Osteocyte (in vitro differentiated cells): ENCODE measurements at places on chromosomes 6 and 20. TPM values are rescaled to one million over a fixed set of nuclear protein-coding genes. Genes with fewer than 3 reads are reported as not detected.

SNX21 gene
- 24.4 and 25.6 TPM in 2 replicates for total RNA-seq

GRCh38 chr20:46013322-46013828 lies 4.7 kb downstream of the MMP9 start:
- H3K4me3 ChIP-seq: no peak overlapping the region
- no peaks in the 10 kb centered on the region for H3K36me3 ChIP-seq
- H3K27me3 ChIP-seq: peaks cover 44% of the 10 kb centered on the region

DNA sequence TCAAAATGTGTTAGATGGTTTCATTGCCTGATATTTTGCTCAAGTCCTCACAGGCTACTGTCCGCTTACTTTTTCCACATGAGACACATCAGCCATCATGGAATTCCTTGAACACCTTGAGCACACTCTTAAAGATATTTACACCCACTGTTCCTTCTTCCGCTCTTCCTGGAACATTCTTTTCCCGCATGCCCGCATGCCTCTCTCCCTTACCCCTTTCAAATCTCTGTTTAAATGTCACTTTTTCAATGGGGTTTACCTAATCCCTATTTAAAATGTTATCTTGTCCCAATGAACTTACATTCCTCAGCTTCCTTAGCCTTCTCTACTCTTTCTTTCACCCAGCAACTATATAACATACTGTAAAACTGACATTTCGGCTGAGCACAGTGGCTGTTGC lies 503.3 kb upstream of the PTCHD4 start:
- peaks cover 26% of the 10 kb centered on the region for H3K4me1 ChIP-seq
- H3K4me3 ChIP-seq: no peak overlapping the region
- peaks cover 4% of the 10 kb centered on the region for H3K36me3 ChIP-seq
- H3K27ac ChIP-seq: no peak overlapping the region
- DNase-seq: no peak
- H3K27me3 ChIP-seq: no peaks in the 10 kb centered on the region

- peaks cover 42% of the 10 kb centered on the region for H3K4me1 ChIP-seq
- no peaks in the 10 kb centered on the region for H3K27me3 ChIP-seq
- peak overlapping the region; percentile 98 for H3K27ac ChIP-seq
- DNase-seq: no peak
- H3K36me3 ChIP-seq: peaks cover 7% of the 10 kb centered on the region
Measured at GRCh38 chr6:140572129-140572528, 1197.7 kb upstream of the CITED2 start.

- H3K36me3 ChIP-seq: no peaks in the 10 kb centered on the region
- peaks cover 34% of the 10 kb centered on the region for H3K27me3 ChIP-seq
- no peak overlapping the region for H3K4me3 ChIP-seq
- H3K4me1 ChIP-seq: peaks cover 4% of the 10 kb centered on the region
- no peak for DNase-seq
Measured at GRCh38 chr20:63182425-63182824, 33.5 kb downstream of the YTHDF1 start.
